ENCODE measurements at places on chromosomes 5 and 9. TPM values are rescaled to one million over a fixed set of nuclear protein-coding genes. Genes with fewer than 3 reads are reported as not detected.

DOLK gene
- 19.8 TPM for total RNA-seq

ZNF483 gene
- total RNA-seq: 21.4 TPM

FBLL1 gene
- 0.63 TPM for total RNA-seq

GFPT2 gene
- total RNA-seq: 37.3 TPM

FCN2 gene
- not detected for total RNA-seq

BASP1 gene
- 46.9 TPM for total RNA-seq

SLC36A2 gene
- total RNA-seq: 0.45 TPM

CARTPT gene
- not detected for total RNA-seq

DOK3 gene
- 7.2 TPM for total RNA-seq

FBXL7 gene
- 13.2 TPM for total RNA-seq

SHOC1 gene
- total RNA-seq: not detected

CARD19 gene
- 16.4 TPM for total RNA-seq

TAF1L gene
- not detected for total RNA-seq

ARID3C gene
- total RNA-seq: 0.80 TPM

RNF183 gene
- 0.48 TPM for total RNA-seq

ESM1 gene
- total RNA-seq: not detected

RAPGEF1 gene
- total RNA-seq: 63.4 TPM

IFNA21 gene
- total RNA-seq: not detected

JMY gene
- 19.4 TPM for total RNA-seq

DBH gene
- total RNA-seq: not detected

SPINK5 gene
- total RNA-seq: 2.2 TPM

SPATA9 gene
- total RNA-seq: 2.0 TPM

MEGF10 gene
- total RNA-seq: 10.1 TPM

TMCO6 gene
- total RNA-seq: 34.6 TPM

LCN10 gene
- total RNA-seq: 0.36 TPM

ALDH1B1 gene
- 54.3 TPM for total RNA-seq

IGFBPL1 gene
- total RNA-seq: 39.0 TPM

ABO gene
- total RNA-seq: 0.59 TPM

SMIM23 gene
- total RNA-seq: not detected

CDKN2B gene
- 7.0 TPM for total RNA-seq

SLC26A2 gene
- total RNA-seq: 21.1 TPM

FBP1 gene
- 0.95 TPM for total RNA-seq

SPATA24 gene
- 11.7 TPM for total RNA-seq

DAB2 gene
- 15.4 TPM for total RNA-seq

SLC34A1 gene
- not detected for total RNA-seq

RANBP3L gene
- not detected for total RNA-seq

HK3 gene
- not detected for total RNA-seq

KCNN2 gene
- total RNA-seq: 1.0 TPM

RASGEF1C gene
- total RNA-seq: 0.62 TPM

ENHO gene
- 14.5 TPM for total RNA-seq

AQP3 gene
- 3.1 TPM for total RNA-seq

RNF208 gene
- total RNA-seq: 10.5 TPM

COL15A1 gene
- 0.07 TPM for total RNA-seq

MZB1 gene
- total RNA-seq: 0.57 TPM

P4HA2 gene
- 172 TPM for total RNA-seq

ZNF366 gene
- not detected for total RNA-seq

IFNK gene
- total RNA-seq: not detected

ECSCR gene
- total RNA-seq: 0.62 TPM

AQP7 gene
- total RNA-seq: not detected

GARIN3 gene
- not detected for total RNA-seq

EDIL3 gene
- total RNA-seq: 22.5 TPM

LHX3 gene
- not detected for total RNA-seq

NDUFA8 gene
- total RNA-seq: 66.3 TPM

ADAMTS19 gene
- 34.6 TPM for total RNA-seq

PALM2AKAP2 gene
- total RNA-seq: 0.49 TPM

FOXD4L5 gene
- not detected for total RNA-seq

Data from endodermal cell (in vitro differentiated cells).